ENCODE measurements at places on chromosomes 11 and 22.

DNA sequence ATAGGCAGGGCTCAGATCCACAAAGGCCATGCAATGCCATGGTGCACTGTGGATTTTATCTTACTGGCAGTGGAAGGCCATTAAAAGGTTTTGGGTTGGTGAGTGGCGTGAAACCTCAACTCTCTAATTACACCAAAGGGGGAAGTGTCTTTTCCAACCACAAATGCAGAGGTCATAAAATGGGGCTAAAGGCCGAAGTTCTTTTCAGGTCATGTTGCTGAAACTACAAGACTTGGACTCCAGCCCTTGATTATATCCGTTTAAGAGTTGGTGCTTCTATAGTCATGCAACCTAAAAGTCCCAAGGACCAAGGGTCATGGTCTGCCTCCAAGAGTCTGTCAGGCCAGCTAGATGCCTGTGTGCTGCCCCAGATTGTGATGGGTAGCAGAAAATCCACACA lies 434.3 kb downstream of the RAB38 start:
- no peak for DNase-seq

GRCh38 chr11:113082341-113082955 lies 121.2 kb downstream of the NCAM1 start:
- DNase-seq: peak; percentile 6

DNA sequence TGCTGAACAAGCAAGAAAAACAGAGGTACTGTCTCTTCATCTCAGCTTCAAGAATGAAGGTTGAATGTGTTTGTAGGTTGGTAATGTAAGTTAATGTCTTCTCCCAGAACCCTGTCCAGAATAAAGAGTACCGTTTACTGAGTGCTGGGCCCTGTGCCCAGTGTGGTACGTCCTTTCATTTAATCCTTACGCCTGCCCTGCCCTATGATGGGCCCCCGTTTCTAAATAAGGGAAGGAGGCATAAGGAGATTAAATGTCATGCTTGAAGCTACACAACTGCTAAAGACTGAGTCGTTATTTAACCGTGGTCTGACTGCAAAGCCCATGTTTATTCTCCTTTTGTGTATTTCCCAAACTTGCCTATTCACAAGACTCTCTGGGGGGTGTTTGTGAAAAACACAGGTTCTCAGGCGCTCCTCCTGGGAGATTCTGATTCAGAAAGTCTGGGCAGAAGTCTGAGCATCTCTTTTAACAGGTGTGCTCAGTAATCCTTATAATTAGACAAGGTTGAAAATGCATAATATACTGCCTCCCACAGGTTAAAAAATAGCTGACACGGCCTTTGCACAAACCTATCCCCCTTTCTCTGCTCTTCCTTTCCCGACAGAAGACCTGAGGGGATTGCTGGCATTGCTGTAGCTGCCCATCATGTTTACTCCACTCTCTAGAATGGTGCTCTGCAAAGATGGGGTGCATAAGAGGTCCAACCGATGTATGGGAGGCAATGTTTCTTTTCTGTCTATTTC lies 56.3 kb upstream of the ZBTB44 start:
- peak; percentile 11 for DNase-seq

DNA sequence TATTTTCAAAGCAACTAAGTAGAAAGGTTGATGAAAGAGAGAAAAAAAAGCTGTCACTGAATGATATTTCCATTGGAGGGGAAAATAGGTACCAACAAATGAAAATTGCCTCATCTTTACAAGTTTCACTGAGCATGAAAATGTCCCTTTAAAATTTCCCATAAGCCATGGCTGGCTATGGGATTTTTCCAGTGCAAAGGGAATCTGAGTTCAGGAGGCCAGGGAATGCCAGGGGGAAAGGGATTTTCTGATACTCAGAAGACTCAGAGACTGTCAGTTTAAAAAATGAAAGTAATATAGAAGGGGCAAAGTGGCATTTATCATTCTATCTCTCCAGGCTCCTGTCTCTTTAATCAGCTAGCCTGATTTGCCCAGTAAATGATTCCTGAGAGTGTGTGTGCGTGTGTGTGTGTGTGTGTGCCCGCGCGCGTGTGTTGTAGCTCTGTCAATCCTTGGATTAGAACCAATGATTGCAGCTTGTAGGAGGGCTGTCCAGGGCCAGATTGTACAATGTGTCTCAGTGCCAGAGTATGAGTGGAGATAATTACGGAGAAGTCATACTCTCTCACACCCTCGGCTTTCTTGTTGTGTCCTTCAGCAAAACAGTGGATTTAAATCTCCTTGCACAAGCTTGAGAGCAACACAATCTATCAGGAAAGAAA lies at the start of gene NTM:
Gene NTM, plus strand, starts transcription at position 526 of the 662 bp plus-strand sequence.
- peak; percentile 34 for DNase-seq

DNA sequence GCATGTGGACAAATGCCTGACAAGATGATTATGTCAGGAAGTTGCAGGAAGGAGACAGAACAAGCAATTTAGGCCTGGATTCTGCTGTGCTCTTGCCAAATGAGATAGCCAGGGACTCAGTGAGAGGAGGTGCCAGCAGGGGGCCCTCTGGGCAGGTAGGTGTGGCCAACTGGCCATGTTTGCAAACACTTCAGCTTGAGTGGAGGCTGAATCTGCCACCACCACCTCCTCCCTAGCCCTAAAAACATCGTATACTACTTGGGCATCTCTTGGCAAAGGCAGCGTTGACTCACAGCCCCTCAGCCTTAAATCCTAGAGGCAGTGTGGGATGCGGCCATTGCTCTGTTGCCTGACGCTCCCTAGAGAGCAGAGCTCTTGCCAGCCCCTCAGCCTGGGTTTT lies 95.1 kb upstream of the PLET1 start:
- DNase-seq: peak; percentile 55

- DNase-seq: no peak
These were observed 11.5 kb downstream of the CARD10 start for GRCh38 chr22:37507731-37508130.

GRCh38 chr11:93773045-93773477 lies 11.0 kb upstream of the MED17 start:
- no peak for DNase-seq

- no peak for DNase-seq
These were observed 170.4 kb downstream of the SWAP70 start for GRCh38 chr11:9834291-9834690.

GRCh38 chr11:73734993-73735392 lies 25.9 kb downstream of the RAB6A start:
- DNase-seq: no peak

GRCh38 chr11:44564670-44565210 lies 723 bp upstream of the CD82 start:
- peak; percentile 98 for DNase-seq

DNA sequence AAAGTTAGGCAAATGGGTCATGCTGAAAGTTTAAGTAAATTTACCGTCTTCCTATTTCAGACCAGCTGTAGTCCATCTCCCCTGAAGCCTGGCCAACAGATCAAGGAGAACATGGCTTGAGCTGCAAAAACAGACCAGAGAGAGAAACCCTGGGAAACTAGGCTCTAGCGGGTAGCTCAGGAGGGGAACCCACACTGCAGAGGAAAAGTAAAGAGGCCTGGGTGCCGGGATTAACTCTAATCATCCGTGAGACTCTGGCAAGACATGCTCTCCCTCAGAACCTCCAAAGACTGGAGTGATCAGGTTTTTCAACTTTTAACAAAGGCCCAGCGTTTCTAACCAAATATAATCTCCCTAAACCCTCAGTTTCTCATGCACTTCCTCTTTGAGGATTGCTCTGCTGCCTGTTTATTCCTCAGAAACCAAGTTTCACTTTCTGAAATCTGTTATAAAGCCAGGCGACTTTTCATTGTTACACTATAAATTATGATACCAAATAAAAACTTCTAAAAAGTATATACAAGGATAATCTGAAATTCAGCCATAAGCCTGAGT lies 67.5 kb downstream of the GAB2 start:
- DNase-seq: no peak

Measured in epithelial cell of esophagus (primary cell).